ENCODE measurements at places on chromosomes 16 and 17.

DNA sequence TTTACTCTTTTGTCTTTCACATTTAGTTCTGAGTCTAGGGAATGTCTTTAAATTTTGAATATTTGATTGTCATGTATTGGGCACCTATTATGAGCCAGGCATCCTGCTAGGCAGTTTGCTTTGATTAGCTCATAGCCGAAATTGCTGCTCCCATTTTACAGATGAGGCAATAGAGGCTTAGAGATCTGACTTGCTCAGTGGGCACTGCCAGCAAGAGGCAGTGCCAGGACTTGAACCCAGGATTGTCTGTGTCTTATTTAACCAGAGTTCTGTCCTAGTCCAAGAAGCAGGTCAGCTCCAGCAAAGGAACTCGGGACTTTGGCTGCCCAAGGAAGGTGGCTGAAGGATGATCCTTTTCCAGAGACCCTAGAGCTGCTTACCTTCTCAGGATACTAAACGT lies 24.5 kb downstream of the BEAN1 start:
- no peak for DNase-seq

GRCh38 chr16:50781043-50781442 lies 39.2 kb downstream of the CYLD start:
- DNase-seq, result no peak

DNA sequence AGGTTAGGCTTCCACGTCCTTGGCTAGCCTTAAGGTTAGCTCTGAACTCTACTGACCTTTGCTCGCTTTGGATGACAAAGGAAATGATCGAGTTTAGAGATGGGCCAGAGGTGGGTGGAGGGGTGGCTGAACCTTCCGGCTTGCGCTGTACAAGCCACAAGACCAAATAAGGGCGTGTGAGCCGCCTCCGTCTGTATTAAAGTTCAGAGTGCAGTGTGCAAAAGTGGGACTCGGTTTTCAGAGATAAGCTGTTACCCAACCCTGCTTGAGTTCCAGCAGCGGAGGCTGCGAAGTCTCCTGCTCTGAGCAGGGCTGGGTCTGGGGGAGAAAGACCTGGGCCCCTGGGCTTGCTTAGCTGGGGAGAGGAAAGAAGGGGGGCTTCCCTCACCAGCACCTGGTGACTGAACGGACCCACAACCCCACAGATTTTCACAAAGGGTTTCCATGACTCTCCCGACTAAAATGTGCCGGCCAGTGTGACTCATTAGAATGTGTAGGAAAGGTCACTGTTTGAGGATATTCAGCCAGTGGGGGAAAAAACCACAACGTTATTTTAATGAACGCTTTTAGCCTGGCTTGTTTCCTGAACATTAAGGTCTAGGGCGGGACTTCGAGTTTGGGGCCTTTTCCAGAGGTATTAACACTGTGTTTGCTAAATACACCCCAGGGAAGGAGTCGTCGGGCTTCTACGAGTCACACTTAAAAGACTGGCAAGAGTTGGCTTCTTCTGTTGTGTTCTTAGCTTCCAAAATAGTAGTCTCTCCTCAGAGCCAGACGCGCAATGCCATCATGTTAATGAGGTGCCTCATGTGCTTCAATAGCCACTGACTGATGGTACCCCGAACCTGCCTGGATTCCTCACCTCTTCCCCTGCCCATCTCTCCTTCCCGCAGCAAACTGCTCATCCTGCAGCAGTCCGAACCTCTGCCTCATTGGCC lies 67.0 kb downstream of the CENPV start:
- peak; percentile 73 for DNase-seq

- peak; percentile 9 for DNase-seq
Observed at GRCh38 chr17:30969989-30970830, 629 bp upstream of the RNF135 start.

GRCh38 chr16:52404546-52404945 lies 142.4 kb downstream of the TOX3 start:
- no peak for DNase-seq

- DNase-seq, result no peak
Observed at GRCh38 chr16:35750701-35751104, 2291.3 kb downstream of the TP53TG3F start.

DNA sequence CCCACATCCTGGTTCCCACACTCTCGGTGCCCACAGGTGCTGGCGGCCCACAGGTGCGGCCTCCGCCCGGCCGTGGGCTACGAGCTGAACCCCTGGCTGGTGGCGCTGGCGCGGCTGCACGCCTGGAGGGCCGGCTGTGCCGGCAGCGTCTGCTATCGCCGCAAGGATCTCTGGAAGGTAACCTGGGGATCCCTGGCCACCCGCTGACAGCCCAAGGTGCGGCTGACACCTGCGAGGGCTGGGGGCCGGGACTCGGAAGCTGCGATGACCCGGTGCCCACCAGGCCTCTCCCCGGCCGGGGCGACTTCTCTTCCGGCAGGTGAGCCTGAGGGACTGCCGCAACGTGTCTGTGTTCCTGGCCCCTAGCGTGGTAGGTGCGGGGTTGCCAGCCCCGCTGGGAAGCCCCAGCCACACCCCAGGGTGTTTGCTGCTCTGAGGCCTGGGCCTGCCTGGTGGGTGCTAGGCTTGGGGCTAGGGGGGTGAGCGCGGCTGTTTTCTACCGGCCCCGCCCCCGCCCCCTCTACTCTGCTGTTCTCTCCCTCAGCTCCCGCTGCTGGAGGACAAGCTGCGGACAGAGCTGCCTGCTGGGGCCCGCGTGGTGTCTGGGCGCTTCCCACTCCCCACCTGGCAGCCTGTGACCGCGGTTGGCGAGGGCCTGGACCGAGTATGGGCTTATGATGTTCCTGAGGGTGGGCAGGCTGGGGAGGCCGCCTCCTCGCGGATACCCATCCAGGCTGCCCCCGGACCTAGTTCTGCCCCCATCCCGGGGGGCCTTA lies 1.0 kb downstream of the ANTKMT start:
- DNase-seq, result no peak

GRCh38 chr17:19719355-19720209 lies 3.2 kb upstream of the SLC47A2 start:
- DNase-seq, result no peak

DNA sequence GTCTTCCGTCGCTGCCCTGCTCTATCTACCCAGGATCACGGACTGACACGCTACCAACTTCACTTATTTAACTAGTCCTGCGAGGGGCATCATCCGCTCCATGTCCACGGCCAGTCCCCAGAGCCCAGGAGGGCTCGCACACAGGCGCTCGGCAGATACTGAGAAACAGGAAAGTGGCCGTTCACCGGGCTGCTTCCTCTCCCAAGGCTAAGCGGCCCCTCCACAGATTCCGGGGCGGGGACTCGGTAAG lies 388 bp downstream of the OXLD1 start:
- DNase-seq, result no peak

GRCh38 chr17:2689411-2690164 lies 22.0 kb downstream of the CLUH start:
- no peak for DNase-seq

GRCh38 chr17:73266796-73267195 lies 5.1 kb upstream of the CPSF4L start:
- no peak for DNase-seq

DNA sequence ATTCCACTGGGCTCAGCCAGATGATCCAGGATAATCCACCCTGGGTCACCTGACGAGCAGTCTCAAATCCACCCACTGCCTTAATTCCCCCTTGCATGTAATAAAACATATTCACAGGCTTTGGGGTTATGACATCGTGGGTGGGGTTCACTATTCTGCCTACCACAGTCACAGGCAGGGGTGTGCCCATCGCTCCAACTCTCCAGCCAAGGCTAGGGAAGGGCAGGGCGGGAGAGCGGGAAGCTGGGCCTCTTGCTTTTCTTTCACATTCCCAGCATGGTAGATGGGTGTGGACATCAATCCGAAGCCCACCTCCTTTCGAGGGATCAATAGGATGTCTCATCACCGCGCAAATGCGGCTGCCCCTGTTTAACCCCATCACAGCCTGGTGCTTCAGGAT lies 12.7 kb upstream of the CD300LD start:
- DNase-seq, result no peak

- no peak for DNase-seq
Observed at GRCh38 chr17:36723459-36724025, 122.2 kb downstream of the MRM1 start.

DNA sequence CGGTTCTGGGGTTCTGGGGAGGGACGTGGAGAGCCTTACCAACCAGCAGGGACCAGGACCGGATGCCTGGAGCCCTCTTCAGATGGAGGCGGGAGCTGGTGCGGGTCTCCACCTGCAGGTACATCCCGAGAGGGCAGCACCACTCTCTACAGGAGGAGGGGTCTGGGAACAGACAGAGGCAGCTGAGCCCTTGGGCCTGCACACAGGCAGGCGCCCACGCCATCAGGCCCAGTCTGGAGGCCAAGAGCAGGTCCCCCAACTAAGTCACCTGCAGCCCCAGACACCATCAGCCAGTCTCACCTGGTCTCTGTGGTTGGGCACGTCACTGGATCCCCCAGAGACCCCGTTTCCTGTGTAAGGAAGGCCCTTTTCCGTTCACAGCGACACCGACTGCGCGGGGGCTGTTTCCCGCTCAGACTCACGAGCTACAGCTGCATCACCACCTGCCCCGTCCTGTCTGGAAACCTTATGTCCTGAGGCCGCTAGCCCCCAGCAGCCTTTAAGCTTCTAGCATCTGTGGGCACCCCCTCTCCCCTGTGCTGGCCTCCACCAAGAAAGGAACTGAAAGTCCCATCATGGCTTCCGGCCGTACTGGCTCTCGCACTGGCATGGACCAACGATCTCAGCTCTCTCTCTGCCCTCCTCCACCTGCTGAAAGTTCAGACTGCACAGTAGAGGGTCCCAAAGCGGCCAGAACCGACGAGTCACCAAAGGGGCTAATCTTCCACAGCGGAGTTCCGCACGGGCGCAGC lies 1.2 kb downstream of the CYBC1 start:
- DNase-seq, result peak; percentile 65

DNA sequence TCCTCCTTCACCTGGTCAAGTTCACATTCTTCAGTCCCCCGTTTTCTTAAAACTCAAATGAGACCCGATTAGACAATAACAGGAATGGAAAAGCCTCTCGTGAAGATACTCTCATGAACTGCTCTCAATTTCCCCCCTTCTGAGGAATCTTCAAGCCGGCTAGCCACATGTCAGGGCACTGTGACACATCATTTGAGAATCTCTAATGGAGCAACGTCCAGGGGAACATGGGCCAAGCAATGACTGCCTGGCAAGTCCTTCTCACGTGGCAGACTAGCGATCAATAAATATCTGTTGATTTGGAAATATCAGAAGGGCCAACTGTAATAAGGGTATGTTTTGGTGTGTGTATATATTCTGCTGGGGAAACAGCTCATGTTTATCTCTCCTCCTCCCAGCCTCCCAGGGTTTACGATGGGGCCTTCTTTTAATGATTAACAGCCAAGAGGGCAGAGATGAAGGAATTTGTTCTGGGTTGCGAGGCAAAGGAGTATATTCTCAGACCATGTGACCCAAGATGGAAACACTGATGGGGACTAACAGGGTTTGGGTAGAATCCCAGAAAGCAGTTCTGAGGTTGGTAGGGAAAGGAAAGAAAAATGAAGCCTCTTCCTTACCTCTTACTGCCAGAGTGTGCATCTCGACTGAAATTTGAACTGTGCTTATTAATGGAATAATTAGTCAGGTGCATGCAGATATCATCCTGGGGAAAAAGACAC lies 21.4 kb downstream of the TTLL6 start:
- DNase-seq, result no peak

DNA sequence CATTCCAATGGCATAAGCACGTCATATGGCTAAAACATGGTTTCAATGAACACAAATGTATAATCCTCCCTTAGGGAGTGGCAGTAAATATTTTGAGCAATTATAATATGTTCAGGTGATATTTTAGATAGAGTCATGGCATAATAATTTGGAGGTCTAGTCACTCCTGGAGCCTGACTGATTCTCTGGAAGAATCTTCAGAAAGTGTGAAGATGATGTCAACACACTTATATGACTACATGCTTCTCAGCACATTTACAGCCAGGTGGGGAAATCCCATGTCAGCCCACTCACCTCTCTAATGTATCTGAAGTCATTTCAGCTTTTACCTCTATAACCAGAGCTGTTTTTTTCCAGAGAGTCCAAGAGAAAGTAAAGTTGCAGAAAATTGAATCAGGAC lies 474.8 kb downstream of the SHISA9 start:
- no peak for DNase-seq

DNA sequence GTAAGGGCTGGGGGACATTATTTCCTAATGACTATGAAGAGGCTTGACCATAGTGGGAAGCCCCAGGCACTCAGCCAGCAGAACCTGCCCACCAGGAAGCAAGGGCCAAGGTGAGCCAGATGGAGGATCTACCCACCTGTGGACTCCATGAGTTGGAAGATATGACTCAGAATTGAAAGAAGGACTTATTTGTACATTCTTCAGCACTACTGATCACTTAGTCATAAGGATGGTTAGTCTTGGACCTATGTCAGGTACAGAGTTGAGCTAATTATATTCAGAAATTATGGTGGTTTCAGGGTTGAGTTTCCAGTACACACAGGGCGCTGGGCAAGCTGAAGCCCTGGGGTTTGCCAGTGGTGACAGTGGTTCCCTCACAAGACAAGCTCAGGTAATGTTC lies 24.0 kb upstream of the GRIN2A start:
- no peak for DNase-seq

DNA sequence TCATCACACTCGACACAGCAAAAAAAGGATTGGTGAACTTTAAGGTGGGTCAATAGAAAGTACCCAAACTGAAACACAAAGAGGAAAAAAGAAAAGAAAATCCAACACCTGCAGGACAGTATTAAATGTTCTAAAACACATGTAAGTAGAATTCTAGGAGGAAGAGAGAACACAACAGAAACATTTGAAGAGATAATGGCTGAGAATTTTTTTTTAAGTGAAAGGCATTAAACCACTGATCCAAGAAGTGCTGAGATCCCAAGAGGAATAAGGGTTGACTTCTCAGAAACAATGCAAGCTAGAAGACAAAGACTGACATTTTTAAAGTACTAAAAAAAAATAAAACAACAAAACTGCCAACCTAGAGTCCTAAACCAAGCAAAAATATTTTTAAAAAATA lies 31.6 kb downstream of the VPS53 start:
- DNase-seq, result no peak

- no peak for DNase-seq
Observed at GRCh38 chr17:78026381-78026780, 67.9 kb downstream of the TNRC6C start.

GRCh38 chr17:61174310-61174709 lies 225.3 kb upstream of the TBX2 start:
- no peak for DNase-seq

- DNase-seq, result no peak
Observed at GRCh38 chr17:18992454-18993130, 12.0 kb downstream of the FAM83G start.

- no peak for DNase-seq
Observed at GRCh38 chr16:67104845-67105244, 4.9 kb upstream of the PHAF1 start.

DNA sequence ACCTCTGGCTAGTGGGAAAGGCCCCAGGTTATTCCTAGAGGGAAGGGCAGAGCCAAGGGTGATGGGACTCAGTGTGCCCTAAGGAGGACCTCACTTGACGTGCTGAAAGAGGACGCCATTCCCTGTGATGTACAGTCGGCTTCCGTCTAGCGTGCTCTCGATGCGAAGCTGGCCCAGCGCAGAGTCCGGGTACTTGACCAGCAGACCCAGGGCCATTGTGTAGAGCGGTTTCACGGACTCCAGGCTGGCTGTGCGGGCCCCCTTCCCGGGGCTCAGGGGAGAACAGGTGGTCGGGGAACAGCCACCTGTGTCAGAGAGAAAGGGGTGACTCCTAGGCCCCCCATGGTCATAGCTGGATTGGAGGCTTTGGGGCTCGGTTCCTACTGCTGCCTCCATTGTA lies 19.9 kb downstream of the PLEKHG4 start:
- DNase-seq, result no peak

- DNase-seq, result no peak
Observed at GRCh38 chr17:18161207-18162145, 22.2 kb upstream of the ALKBH5 start.
